ENCODE measurements at places on chromosomes 7 and 10. TPM values are rescaled to one million over a fixed set of nuclear protein-coding genes. Genes with fewer than 3 reads are reported as not detected.

Gene TWIST1
- not detected for total RNA-seq

Gene DGKI
- total RNA-seq = 0.02 TPM

Gene TAS2R41
- total RNA-seq = not detected

Gene MINDY4
- total RNA-seq = 4.3 TPM

Gene PTEN
- 32.2 TPM for total RNA-seq

Gene LRRC61
- total RNA-seq = 1.9 TPM

Gene UPK3BL2
- total RNA-seq = not detected

Gene GPR37
- 0.29 TPM for total RNA-seq

Gene CRCP
- 19.8 TPM for total RNA-seq

Gene HERC4
- total RNA-seq = 13.4 TPM
